ENCODE measurements at places on chromosomes 7 and 10.

GRCh38 chr10:129968853-129969183, 4.7 kb upstream of the EBF3 start:
- peak; percentile 71 for DNase-seq

DNA sequence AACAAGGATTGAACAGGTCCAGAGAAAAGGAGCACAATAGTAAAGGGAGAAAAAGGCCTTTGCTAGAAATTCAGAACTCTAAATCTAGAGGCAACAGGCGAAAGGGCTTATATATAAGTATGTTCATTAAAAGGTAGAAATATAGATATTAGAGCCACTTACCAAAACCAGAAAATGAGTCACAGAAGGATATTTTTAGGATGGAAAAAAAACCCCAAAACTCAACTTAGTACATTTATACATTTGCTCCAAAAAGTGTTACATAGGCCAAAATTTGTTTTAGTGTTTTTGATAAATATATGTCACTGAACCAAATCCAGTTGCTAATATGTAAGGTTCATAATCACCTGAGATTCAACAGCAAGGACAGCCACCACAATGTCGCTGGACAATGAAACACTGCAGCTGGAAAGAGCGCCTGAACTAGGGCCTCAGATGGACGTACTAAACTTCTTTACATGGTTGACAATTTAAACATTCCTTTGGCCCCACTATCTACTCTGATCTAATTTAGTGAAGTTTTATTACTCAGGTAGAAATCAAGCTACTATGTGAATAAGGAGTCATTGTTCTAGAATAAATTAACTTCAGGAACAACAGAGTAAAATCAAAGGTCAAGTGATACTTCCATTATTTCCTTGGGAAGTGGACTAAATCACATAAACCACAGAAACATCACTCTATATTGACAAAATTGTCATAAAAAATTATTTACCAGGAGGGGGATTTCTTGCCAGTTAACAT, 10.9 kb downstream of the FAM3C start:
- no peak for DNase-seq

DNA sequence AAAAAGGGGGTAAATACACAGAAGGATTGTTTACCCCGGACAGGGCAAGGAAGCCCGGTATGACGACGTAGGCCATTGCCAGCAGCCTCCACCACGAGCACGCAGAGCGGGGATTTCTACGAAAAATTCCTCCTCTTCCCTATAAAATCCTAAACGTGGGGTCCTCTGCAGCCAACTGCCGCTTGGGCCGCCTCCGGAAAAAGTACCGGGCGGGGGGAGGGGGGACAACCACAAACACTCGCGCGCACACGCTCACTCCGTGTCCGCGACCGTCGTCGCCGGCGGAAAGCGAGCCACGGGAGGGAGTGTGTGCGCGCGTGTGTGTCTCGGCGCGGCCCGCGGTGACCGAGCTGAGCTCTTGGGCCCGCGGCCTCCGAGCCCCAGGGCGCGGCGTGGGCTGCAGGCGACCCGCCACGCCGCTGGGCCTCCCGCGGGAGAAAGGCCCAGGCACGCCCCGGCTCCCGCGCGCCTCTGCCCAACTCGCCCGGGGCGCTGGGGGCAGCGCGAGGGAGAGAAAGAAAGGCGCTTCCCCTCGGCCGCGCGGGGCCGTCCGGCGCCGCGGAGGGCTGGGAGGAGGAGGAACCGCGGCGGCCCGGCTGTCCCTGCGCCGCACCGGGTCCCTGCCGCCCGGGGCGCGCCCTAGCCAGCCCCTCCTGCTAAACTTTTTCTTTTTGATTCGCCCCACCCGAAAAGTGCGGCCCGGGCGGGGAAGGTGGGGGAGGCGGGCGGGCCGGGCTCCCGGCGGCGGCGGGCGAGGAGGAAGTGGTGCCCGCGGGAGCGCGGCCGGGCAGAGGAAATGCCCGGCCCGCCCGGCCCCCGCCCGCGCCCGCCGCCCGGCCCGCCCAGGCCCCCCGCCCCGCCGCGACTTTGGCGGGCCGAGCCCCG, 1.5 kb downstream of the CTBP2 start:
- DNase-seq = peak; percentile 73

DNA sequence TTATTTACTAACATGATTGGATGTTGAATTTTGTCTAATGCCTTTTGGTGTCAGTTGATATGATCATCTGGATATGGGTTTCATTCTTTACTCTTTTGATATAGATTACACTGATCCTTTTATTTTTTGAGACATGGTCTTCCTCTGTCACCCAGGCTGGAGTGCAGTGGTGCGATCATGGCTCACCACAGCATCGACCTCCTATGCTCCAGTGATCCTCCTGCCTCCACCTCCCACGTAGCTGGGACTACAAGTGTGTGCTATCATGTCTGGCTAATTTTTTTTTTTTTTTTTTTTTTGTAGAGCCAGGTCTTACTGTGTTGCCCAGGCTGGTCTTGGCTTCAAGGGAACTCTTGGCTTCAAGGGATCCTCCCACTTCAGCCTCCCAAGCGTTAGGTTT, 27.1 kb downstream of the BMS1 start:
- DNase-seq = no peak

DNA sequence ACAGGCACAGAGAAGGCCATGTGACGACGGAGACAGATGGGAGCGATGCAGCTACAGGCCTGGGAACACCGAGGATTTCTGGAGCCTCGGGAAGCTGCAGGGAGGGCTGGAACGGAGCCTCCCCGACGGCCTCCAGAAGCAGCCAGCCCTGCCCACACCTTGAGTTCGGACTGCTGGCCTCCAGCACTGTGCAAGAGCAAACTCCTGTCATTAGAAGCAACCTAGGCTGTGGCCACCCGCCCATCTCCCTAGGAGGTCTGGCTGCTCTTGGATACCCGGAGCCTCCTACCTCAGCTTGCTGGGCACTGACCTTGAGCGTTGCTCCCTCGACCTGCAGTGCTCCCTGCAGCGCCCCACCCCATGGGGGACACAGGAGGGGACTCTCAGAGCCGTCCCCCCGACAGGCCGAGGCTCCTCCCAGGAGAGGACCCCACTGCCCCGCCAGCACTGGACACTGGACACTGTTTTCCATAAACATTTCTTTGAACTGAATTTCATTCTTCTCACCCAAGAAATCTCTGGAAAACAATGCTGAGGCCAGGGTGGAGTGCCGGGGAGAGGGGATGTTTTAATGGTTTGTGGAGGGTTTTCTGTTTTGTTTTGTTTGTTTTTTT, 22.5 kb upstream of the TNRC18 start:
- no peak for DNase-seq

GRCh38 chr7:30983042-30983913, 19.5 kb downstream of the GHRHR start:
- DNase-seq = peak; percentile 91

DNA sequence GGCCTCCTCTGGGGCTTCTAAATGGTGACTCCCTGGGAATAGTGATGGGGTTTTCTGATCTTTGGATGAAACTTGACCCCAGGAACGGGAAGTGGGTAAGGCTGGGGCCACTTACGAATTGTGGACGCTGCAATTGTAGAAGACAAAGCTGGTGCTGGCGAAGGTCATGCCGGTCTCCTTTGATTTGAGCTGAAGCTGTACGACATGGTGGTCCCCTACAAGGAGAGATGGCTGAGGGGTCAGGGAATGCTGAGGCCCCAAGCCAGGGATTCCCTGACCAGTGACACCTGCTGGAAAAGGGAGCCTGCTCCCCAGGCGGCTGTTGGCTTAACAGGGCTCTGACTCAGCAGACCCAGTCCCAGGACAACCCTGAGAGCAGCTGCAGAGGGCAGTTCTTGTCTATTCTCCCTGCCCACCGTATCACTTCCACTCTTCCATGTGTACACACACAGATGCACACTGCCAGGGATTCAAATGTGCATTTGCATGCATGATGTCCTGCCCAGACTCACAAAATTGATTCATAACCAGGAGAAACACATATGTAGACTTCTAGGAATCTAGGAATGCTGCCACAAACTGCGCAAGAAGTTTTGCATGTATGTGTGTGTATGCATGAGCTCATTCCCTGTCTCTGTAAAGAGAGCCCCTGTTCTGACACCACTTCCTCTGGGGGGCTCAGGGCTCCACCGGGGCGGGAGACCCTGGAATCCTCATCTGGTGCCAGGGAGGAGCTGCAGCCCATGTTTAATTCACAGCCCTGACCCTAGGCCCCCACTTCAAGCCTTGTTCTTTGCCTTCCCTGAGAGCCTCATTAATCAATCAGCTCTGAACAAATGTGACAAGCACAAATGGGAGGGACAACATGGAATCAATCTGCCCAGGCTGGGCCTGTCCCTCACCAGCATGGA, 350.0 kb downstream of the PLXNA4 start:
- no peak for DNase-seq

GRCh38 chr7:55898287-55898686, 11.0 kb downstream of the ZNF713 start:
- DNase-seq = no peak

GRCh38 chr10:31133251-31133791, 101.7 kb upstream of the ZNF438 start:
- DNase-seq = no peak

DNA sequence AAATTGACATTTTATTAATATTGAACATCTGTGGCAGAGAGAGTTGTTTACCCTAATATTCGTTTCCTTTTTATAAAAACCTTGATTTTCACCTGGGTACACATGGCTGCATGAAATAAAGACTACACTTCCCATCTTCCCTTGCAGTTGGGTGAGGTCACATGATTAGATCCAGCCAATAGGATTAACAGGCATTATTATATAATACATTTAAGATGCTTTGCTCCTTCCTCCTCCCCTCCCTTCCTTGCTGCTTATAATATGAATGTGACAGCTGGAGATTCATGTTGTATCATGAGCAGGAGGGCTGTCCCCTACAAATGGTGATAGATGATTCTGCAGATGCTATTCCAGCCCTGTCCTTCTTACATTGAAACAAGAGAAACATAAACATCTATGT, 146.6 kb downstream of the SH2D4B start:
- peak; percentile 9 for DNase-seq
